ENCODE measurements at places on chromosomes 1 and 21.

GRCh38 chr1:105632342-105633196 lies 1423.9 kb upstream of the PRMT6 start:
- DNase-seq = no peak

- DNase-seq = no peak
Measured at GRCh38 chr1:5908461-5909375, 83.5 kb downstream of the NPHP4 start.

GRCh38 chr1:185478877-185479276 lies 161.8 kb upstream of the IVNS1ABP start:
- no peak for DNase-seq

DNA sequence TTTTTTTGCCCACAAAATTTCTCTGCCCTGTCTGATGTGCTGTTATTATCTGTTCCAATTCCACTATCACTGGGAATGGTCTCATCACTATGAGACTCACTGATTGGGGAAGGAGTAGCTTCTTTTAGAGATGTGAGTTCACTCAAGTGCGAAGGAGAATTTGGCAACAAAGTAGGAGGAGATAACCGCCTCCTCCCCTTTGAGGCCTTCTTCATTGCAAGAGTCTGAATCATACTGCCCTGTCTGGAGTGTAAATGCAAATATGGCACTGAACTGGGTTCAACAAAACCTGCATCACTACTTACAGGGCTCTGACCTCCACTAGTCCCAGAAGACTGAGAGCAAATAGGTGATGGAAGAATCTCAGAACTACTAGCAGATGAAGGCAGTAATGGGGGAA lies 83.4 kb downstream of the ASH1L start:
- DNase-seq = peak; percentile 31

GRCh38 chr1:234544087-234544579 lies 65.2 kb upstream of the TARBP1 start:
- DNase-seq = peak; percentile 85
